ENCODE measurements at places on chromosomes 12 and 14. TPM values are rescaled to one million over a fixed set of nuclear protein-coding genes. Genes with fewer than 3 reads are reported as not detected.

The METAP2 gene
- 45.2 TPM for total RNA-seq

The RNASE4 gene
- total RNA-seq, result 135 TPM

The DCAF5 gene
- 56.4 TPM for total RNA-seq

The VSIG10 gene
- total RNA-seq, result 48.9 TPM

The COCH gene
- 0.37 TPM for total RNA-seq

The DIO3 gene
- 1.8 TPM for total RNA-seq

The BATF gene
- total RNA-seq, result 5.7 TPM

The GLT1D1 gene
- total RNA-seq, result 3.3 TPM

The HRK gene
- total RNA-seq, result 0.03 TPM

The LHX5 gene
- total RNA-seq, result not detected

The ARPC3 gene
- 195 TPM for total RNA-seq

The KRT2 gene
- total RNA-seq, result not detected

The GALNT9 gene
- 0.12 TPM for total RNA-seq

The HPD gene
- total RNA-seq, result 2.8 TPM

The DPPA3 gene
- total RNA-seq, result not detected

The CCDC77 gene
- total RNA-seq, result 5.3 TPM

The OTOGL gene
- total RNA-seq, result 0.20 TPM

The VRTN gene
- total RNA-seq, result 0.32 TPM

The SLC25A47 gene
- total RNA-seq, result 0.20 TPM

The KERA gene
- not detected for total RNA-seq

The KCNC2 gene
- not detected for total RNA-seq

The NTF3 gene
- total RNA-seq, result 0.46 TPM

The NRL gene
- 2.8 TPM for total RNA-seq

The TSPAN19 gene
- total RNA-seq, result not detected

The NID2 gene
- 14.6 TPM for total RNA-seq

The IGF1 gene
- total RNA-seq, result 12.0 TPM

The HCAR2 gene
- not detected for total RNA-seq

The CMKLR1 gene
- total RNA-seq, result 8.4 TPM

The RNASE1 gene
- total RNA-seq, result 609 TPM

The OR4E1 gene
- not detected for total RNA-seq

The KLHL42 gene
- total RNA-seq, result 37.2 TPM

The GALC gene
- total RNA-seq, result 31.3 TPM

The SLCO1C1 gene
- total RNA-seq, result 0.09 TPM

The ASPG gene
- 4.7 TPM for total RNA-seq

The CLEC4E gene
- total RNA-seq, result 7.8 TPM

The DRAM1 gene
- 19.2 TPM for total RNA-seq

The RNU4-1 gene
- 1,216 TPM for total RNA-seq

The TTC7B gene
- total RNA-seq, result 31.5 TPM

The POU6F1 gene
- 12.4 TPM for total RNA-seq

The EIF2S3B gene
- 2.6 TPM for total RNA-seq

The DBX2 gene
- total RNA-seq, result not detected

The TMEM229B gene
- total RNA-seq, result 33.2 TPM

The PAX9 gene
- not detected for total RNA-seq

The CLEC7A gene
- total RNA-seq, result 10.8 TPM

The KRT83 gene
- not detected for total RNA-seq

The TOMM20L gene
- total RNA-seq, result not detected

The ATL1 gene
- 7.2 TPM for total RNA-seq

The KLRB1 gene
- 6.4 TPM for total RNA-seq

The TAS2R7 gene
- total RNA-seq, result not detected

The FBXO34 gene
- 27.0 TPM for total RNA-seq

The NUP107 gene
- 24.8 TPM for total RNA-seq

The TCL1A gene
- 0.14 TPM for total RNA-seq

All from mucosa of gallbladder (tissue), 1 donor.